ENCODE measurements at places on chromosomes 7 and 10. TPM values are rescaled to one million over a fixed set of nuclear protein-coding genes. Genes with fewer than 3 reads are reported as not detected.

Gene LRRC17
- polyA plus RNA-seq = 1.2 TPM

Gene HOXA3
- 4.6 TPM for polyA plus RNA-seq

Gene IFIT2
- 2.1 TPM for polyA plus RNA-seq

Gene SBDS
- polyA plus RNA-seq = 168 TPM

Gene OR2A12
- polyA plus RNA-seq = not detected

Gene IFT22
- 12.6 TPM for polyA plus RNA-seq

Data from adipose tissue (tissue), 3 donors.